Neural progenitor cell (in vitro differentiated cells): ENCODE measurements at places on chromosomes 1 and 21. TPM values are rescaled to one million over a fixed set of nuclear protein-coding genes. Genes with fewer than 3 reads are reported as not detected.

- no peak for DNase-seq
These were observed 1.7 kb downstream of the CLDN14 start for GRCh38 chr21:36478207-36478701.

DNA sequence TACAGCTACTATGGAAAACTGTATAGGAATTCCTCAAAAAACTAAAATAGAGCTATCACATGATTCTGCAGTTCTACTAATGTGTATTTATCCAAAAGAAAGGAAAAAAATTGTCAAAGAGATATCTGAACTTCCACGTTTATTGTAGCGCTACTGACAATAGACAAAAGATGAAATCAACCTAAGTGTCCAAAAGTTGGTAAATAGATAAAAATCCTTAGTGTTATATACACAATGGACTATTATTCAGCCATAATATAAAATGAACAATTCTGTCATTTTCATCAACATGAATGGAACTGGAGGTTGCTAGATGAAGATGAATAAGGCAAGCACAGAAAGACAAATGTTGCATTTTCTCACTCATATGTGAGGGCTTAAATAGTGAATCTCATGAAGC lies 1492.1 kb downstream of the MRPL39 start:
- no peak for DNase-seq

DNA sequence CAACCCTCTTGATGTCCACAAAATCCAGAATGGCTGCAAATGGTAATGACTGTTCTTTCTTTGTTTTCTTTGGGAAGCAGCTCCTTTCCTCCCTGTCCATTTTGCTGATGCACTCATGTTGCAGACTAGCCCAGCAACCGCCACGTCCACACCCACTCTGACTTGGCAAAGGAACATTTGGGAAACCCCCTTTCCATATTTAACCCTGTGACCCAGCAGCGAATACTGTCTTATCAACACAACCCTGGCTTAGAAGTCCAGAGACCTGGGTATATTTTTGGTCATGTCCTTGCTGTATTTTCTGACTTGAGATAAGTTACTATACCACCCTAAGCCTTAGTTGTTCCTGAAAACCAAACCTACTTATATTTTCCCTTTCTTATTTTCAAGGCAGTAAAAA lies 18.1 kb upstream of the SHE start:
- DNase-seq, result no peak

- no peak for DNase-seq
These were observed 634.0 kb upstream of the CHRM3 start for GRCh38 chr1:238752327-238752726.

- DNase-seq, result peak; percentile 47
These were observed 3.1 kb downstream of the SIM2 start for GRCh38 chr21:36701756-36702621.

GRCh38 chr1:34779526-34779925 lies 1.5 kb upstream of the GJB3 start:
- no peak for DNase-seq

DNA sequence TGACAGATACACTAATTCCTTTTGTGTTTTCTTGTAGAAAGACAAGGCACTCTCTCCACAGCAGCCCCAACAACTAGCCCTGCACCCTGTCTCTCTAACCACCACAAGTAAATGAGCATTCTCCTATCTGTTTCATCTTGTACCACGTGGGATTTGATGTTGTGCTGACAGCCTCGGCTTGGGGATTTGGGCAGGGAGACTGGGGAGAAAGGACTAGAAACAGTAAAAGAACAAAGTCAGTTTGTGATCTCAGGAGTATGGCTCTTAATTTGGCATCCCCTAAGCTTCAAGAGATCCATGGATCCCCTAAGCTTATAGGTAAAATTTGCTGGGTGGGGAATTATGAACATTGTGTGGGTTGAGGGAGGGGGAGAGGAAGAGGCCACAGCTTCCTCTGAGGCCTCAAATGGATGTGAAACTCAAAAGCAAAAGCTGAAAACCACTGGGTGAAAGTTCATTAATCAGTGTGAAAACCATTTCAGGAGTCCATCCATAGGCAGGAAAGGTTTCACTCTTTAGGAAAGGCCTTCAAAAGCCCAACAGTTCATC lies 3.1 kb downstream of the C1orf162 start:
- no peak for DNase-seq

DNA sequence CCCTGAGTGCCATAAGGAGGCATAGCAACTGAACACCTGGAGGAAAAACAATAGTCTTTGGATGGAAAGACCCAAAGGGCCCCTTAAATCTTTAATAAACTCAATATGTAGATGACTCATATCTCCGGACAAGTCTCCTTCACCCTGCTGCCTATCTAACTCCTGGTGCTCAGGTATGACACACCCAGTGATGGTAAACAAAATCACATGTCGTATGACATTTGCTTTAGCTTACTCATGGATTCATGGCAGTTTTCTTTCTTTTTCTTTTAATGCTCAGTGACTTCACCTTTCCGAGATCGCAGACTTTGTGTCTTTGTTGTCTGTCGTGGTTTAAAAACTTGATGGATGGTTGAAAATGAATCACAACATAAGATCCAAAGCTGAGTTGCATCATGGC lies 208.5 kb upstream of the PROX1 start:
- DNase-seq, result no peak

GRCh38 chr1:6602669-6603237 lies at the start of gene KLHL21:
Gene KLHL21 (minus strand): TSS chr1:6602869. CDS start chr1:6602817, 52 bp downstream.
- DNase-seq, result peak; percentile 91

- no peak for DNase-seq
These were observed 2.8 kb downstream of the PRDM16 start for GRCh38 chr1:3071565-3072390.

DNA sequence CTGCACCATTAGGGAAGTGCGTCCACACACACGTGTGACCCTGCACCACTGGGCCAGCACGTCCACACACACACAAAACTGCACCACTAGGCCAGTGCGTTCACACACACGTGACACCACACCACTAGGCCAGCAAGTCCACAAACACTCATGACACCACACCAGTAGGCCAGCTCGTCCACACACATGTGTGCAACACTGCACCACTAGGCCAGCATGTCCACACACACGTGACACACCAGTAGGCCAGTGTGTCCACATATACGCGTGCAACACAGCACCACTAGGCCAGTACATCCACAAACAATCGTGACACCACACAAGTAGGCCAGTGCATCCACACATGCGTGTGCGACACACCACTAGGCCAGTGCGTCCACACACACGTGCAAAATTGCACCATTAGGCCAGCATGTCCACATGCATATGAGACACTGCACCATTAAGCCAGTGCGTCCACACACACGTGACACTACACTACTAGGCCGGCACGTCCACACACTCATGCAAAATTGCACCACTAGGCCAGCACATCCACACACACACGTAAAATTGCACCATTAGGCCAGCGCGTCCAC lies 235.0 kb downstream of the SLC45A1 start:
- no peak for DNase-seq

- DNase-seq, result no peak
These were observed 65.8 kb downstream of the CD247 start for GRCh38 chr1:167452483-167452882.

DNA sequence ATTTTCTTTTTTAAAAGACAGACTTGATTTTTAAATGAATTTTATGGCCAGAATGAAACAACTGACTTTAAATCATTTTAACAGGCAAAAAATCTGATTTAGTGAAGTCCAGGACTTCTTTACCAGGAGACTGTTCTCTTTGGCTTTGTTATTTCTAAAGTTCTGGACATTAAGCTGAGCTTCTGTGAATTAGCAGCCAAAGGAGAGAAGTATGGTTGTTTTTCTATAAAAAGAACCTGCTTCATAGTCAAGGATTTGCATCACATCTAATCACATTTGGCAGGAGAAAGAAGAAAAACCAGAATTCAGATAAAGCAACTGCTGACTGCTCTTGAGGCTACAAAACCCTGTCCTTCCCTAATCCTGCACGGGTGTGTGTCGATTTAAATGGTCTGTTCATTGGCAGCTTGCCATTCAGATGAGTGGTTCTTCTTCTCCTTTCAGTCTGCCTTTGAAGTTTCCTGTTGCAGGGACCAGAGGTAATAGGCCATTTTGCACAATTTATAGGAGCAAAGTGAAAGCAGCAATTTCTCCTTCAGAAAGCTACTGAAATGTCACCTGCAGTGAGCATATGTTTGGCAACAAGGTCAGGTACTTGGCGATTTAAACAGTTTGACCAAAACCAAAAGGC lies 215.4 kb downstream of the OLFM3 start:
- DNase-seq, result peak; percentile 7

GRCh38 chr1:153628638-153629342 lies 556 bp downstream of the S100A1 start:
- DNase-seq, result no peak

Gene S100A5
- not detected in 2 replicates for total RNA-seq

Gene OR2T2
- total RNA-seq, result not detected in 2 replicates

Gene IGSF8
- 9.4 and 23.4 TPM in 2 replicates for total RNA-seq

Gene FMO2
- total RNA-seq, result 0.47 TPM in 1 of 2 replicates, not detected in the other

Gene LIN28A
- total RNA-seq, result 1,311 and 1,384 TPM in 2 replicates
